ENCODE measurements at places on chromosomes 5 and 9.

DNA sequence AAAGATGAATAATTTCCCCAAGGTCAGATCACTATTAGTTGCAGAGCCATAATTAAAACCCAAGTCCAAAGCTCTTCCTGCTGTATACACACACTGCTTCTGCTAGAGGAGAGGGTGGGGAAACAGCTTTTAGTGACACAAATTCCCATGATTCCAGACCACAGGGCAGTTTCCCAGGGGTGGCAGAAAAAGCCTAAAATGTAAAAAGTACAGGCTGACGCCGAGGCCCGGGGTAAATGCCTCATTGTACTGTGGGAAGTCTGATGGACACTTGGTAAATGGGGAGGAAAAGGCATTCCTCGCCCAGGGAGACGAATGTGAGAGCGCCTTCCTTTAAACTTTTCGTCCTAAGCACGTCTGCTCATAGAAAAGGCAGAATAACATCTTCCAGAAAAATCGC, 65.7 kb downstream of the DENND1A start:
- no peak for DNase-seq

DNA sequence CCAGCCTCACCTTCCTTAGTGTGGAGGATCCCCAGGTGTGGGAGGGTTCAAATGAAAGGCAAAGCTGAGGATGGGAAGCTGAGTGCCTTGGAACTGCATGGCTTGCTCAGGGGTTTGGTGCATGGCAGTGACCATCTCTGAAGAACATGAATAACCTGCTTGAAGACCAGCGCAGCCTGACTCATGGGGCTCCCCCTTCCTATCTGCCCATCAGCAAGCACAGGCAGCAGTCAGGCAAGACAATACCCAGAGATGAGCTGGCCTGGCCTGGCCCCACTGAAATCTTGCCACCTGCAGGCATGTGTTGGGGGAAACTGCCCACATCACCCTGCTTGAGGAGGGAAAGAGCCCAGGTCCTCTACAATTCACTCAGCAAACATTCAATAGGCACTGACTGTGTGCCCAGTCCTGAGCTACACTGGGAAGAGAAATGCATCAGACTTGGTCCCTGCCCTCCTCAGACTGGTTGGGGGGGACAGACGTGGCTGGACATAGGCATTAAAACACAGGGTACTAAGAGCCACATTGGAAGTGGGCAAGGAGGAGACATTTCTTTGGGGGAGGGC, 105.0 kb upstream of the ALDH1B1 start:
- no peak for DNase-seq

DNA sequence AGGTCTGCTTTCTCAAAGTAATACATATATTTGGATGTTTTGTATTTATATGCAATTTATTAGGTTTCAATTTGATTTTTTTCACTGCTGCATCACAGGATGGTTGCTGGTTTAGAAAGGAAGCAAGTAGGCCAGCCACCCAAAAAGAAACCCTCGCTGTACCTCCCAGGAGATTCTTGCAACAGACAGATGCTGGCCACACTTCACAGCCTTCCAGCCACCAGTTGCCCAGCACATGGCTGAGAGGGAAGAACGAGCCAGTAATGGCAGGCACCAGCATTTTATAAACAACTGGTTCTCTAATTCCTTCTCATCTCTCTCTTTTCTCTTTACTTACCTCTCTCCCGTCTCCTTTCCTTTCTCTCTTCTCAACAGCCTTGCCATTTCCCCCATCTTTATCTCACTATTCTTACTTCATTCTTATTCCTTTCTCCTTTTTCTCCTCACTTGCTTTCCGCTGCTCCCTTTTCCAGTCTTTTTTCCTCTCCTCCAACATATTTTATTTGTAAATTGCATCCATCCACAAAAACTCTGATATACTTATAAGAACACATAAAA, 38.9 kb downstream of the EFNA5 start:
- DNase-seq, result no peak

- DNase-seq, result peak; percentile 8
Observed at GRCh38 chr9:82532504-82533180, 530.3 kb downstream of the RASEF start.

DNA sequence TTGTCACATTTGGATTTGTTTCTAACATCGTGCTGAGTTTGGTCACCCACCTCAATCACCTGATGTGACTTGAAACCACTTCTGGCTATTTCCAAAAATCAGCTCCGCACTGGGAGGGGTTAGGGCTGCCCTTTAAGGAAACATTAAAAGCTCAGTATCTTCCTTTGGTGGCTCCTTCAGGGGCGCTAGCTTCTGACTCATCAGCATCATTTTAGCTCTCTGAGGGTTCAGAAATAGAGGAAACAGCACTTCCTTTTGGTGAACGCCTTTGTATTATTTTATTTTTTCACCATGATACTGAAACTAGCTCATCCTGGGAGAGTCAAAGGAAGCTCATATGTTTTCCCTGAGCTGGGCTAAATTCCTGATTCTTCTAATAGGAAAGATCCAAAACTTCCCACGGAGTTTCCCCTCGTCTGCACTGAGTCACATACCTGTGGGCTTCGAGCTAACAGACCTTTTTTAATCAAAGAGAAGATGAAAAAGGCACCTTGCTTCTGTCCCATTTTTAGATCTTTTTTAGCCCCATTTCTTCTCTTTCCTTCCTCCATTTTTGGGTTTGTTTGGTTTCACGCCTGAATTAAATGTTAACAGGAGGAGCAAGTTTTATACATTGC, 48.2 kb downstream of the ROPN1L start:
- DNase-seq, result no peak

Measured in NCI-H774 (cell line).